ENCODE measurements at places on chromosomes 2 and 18.

DNA sequence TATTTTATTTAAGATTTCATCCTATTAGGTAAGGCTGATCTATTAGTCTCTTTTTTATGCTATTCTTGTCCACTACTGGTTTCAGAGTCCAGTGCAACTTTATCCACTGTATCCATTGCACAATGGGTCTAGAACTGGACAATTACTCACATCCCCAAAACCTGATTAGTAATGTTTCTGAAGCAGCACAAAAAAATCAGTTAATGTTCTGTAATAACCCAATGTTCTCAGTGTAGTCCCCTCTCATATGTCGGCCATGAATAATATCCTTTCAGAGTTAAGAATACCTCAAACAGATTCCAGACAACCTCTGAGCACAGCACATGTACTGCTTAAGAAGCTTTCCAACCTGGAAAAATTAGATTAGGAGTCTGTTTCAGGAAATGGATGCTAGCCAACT, 29.7 kb downstream of the MGAT4A start:
- no peak for DNase-seq

- DNase-seq, result no peak
These were observed 14.3 kb downstream of the HTR2B start for GRCh38 chr2:231110551-231110950.

- no peak for DNase-seq
These were observed 60.8 kb upstream of the DNMT3A start for GRCh38 chr2:25402477-25402876.

GRCh38 chr2:9315280-9315847, 108.0 kb downstream of the ITGB1BP1 start:
- DNase-seq, result no peak

- DNase-seq, result no peak
These were observed 10.8 kb downstream of the BUB1 start for GRCh38 chr2:110667071-110667470.

GRCh38 chr2:123808243-123808642, 216.8 kb upstream of the CNTNAP5 start:
- no peak for DNase-seq

DNA sequence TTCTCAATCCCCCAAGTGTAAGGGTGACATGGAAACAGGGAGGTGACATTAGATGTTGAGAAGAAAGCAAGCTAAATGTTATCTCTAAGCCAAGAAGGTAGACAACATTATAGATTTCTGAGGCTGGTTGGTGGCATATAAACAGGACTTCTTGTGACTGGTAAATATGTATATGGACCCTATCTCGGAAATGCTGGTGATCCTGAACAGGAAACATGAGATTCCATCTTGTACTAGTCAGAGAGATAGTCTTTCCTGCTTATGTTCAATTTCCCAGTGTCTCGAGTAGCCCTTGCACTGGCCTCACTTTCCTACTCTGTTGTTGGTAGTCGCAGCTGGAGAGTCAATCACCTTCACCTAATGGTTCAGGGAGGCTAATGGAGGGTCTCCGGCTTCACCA, 26.8 kb downstream of the MOGAT1 start:
- DNase-seq, result no peak

GRCh38 chr2:43736637-43737036, 37.2 kb upstream of the DYNC2LI1 start:
- no peak for DNase-seq

- DNase-seq, result no peak
These were observed 151.6 kb upstream of the MSH6 start for GRCh38 chr2:47631306-47631705.

DNA sequence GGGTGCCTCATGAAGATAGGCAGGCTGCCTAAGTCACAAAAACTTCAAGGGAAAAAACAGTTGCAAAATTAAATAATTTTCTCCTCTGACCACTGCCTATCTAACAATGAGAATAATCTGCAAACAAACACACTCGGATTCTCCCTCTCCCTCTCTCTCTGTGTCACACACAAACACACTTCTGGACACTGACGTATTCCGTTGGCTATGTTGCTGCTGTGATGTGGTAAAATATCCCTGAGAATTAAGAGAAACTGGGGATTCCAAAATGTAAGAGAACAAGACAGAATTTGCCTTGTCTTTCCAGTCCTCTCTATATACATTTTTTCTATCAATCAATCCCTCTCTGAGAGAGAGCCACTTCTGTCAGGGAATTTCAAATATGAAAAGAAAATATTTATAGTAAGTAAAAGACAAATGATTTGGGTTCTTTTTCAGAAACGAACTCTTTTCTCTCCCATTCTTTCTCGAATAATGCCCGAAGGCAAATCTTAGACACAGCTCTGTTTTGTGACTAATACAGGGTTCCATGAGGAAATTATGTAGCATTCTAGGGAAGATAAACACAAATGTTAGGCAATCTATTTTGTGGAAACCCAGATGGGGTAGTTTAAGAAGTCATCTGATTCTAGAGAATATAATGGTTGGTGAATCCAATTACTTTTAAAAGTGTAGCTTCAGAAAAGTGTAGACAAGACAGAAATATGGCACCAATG, 310.3 kb upstream of the CYP26B1 start:
- DNase-seq, result no peak

GRCh38 chr2:30666266-30666874, 140.9 kb downstream of the CAPN13 start:
- no peak for DNase-seq

GRCh38 chr18:76351961-76352581, 143.0 kb downstream of the ZNF516 start:
- DNase-seq, result no peak

All from T-helper 9 cell (primary cell).